Activated T-cell treated with anti-CD3 and anti-CD28 coated beads for 4 hours (primary cell): ENCODE measurements at places on chromosomes 3 and 15.
A peak's percentile ranks its signal among the peaks of the same experiment; 100 is the strongest.

- no peak for DNase-seq
Measured at GRCh38 chr15:80059786-80060355, 395 bp downstream of the ZFAND6 start.

- no peak for DNase-seq
Measured at GRCh38 chr15:63025460-63025859, 17.1 kb upstream of the TPM1 start.

DNA sequence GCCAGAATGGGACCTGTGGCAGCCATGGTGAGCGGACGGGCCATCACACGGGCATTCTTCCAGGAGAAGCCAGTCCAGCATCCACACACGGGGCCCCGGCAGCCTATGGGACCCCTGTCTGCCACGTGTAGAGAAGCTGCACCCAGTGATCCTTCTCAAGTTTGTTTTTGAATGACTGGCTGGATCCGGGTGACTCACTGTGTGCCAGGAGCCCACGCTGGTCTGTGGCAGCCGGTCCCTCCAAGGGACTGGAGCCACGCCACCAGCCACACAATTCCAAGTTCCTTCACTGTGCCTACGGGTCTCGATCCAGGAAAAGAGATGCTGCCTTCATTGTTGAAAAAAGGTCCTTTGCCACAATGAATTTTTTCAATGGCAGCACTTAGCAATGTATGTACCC is 58.1 kb downstream of the ATP10A start:
- no peak for DNase-seq

DNA sequence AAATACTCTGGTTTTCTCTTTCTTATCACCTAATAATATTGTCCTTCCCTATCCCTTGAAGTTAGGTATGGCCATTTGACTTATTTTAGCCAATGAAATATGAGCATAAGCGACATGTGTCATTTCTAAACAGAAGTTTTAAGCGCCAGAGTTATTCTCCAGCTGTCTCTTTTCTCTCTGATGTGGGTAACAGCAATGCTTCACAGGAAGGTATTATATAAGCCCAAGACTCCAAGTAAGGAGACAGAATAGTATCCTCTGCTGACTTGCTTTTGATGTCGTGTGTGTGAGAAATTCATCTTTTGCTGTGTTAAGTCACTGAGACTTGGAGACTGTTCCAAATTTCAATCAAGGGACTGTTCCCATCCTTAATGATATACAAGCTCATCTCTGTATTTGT is 224.6 kb upstream of the NECTIN3 start:
- no peak for DNase-seq

DNA sequence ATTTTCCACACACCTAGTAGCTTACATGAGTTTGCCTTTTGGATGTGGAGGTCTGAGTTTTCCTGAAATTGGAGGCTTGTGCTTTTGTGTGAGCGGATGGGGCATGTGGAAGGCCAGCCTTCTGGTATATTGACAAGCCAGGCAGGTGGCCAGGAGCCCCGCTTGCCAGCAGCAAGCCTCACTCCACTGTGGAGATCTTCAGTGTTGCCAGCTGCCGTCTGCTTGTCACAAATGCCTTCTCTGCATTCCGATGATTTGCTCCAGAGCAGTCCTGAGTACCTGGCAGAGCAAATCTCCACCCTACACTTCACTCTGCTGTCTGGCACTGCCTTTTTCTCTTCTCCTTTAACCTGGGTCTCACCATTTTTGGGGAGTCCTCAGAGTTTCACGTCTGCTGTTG is 29.1 kb upstream of the CHST2 start:
- no peak for DNase-seq

DNA sequence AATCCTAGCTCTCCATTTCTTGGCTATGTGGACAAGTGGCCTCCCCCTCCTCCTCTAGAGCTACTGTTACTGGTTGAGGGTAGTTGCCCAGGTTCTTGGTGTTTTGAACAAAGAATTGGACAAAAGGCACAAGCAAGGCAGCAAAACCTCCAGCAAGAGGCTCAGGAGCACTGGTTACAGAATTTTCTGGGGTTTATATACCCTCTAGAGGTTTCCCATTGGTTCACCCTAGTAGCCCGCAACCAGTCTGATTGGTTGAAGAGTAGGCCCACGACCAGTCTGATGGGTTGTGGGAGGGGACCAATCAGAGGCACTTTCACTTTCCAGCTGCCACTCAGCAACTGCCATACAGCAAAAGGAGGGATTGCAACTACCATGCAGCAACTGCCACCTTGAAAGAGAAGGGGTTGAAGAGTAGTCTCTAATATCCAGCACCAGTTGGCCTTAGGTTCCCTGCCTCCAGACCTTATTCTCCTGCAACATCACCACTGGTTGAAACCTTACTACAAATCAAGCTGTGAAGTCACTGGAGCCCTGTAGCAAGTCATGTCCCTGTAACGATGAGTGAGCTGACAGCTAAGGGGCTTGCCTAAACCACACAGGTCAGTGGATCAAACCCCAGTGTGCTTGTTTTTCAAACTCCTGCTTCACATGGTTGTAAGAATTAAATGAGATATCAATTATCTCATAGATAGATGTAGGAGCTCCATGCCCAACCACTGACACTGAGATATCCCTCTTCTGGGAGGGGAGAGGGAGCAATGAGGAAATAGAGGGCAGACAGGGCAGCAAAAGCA is 2.9 kb upstream of the C15orf39 start:
- DNase-seq, result no peak

- no peak for DNase-seq
Measured at GRCh38 chr15:98286200-98286599, 325.7 kb downstream of the ARRDC4 start.

DNA sequence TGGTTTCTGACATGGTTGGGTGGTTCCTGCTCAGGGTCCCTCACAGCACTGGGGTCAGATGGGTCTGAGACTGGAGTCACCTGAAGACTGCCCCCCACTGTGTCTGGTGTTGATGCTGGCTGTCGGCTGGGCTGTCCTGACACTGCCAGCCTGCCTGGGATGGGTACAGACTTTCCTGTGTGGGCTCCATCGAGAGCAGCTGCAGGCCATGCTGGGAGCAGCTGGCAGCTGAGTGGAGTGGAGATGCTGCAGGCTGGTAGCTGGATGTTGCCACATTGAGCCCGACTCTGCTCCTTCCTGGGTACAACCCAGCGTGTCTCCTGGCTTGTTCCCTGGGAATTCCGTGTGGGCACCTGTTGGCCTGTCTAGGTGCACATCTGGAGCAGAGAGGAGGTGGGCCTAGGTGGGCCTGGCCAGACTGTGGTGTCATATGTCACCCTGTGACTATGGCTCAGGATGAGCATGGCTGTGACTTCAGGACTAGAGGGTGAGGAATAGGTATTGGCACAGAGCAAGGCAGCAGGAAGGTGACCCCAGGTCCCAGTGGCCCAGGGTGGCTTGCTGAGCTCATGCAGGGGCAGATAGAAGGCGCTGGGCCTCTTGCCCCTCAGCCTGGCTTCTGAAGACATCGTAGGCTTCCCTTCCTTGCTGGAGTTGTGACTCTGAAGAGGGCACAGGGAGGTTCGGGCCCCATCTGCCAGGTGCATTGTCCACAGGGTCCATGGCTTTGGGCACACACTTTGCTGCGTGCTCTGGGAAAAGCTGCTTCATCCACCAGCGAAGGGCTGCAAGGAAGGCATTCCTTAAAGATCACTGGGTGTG is 40.0 kb upstream of the PRR23E start:
- DNase-seq, result no peak

GRCh38 chr15:57477736-57478522 is 101.6 kb downstream of the CGNL1 start:
- DNase-seq, result no peak

GRCh38 chr3:38368238-38368637 is 21.7 kb downstream of the XYLB start:
- DNase-seq, result no peak

DNA sequence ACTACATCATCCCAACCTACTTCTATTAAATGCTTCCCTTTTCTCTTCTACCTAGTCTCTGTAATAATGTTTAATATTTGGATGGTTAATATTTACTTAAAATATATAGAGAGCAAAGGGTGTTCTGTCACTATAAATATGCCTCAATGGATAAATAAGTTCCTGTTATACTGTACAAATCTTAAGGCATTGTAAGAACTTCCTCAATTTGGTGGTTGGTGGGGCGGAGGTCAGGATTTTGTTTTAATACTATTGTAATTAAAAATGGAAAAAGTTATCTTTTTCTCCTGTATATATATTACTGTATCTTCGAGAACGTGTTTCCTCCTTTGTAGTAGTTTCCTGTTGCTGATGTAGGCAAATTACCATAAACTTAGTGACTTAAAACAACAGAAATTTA is 41.5 kb downstream of the SPRED1 start:
- no peak for DNase-seq

GRCh38 chr3:127535901-127536829 is 54.4 kb downstream of the TPRA1 start:
- no peak for DNase-seq

DNA sequence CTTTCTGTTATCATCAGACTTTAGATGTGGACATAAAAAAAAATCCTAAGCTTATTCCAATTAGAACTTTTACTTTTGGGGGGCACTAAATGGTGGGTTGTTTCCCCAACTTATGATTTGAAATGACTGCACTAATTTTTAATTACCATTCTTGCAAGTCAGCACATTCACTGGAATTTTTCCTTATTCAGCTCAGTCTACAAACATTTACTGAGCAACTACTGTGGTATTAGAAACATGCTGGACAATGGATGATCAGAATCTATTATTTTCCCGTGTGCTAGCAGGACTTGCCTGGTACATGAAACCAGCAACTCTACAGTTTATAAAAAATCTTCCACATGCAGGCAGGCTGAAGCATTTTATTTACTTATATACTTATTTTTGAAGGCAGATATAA is 273.6 kb downstream of the FOXP1 start:
- DNase-seq, result no peak

- DNase-seq, result no peak
Measured at GRCh38 chr15:59154243-59154642, 49.3 kb downstream of the CCNB2 start.

- DNase-seq, result no peak
Measured at GRCh38 chr3:119359476-119360326, 65.5 kb downstream of the ARHGAP31 start.

DNA sequence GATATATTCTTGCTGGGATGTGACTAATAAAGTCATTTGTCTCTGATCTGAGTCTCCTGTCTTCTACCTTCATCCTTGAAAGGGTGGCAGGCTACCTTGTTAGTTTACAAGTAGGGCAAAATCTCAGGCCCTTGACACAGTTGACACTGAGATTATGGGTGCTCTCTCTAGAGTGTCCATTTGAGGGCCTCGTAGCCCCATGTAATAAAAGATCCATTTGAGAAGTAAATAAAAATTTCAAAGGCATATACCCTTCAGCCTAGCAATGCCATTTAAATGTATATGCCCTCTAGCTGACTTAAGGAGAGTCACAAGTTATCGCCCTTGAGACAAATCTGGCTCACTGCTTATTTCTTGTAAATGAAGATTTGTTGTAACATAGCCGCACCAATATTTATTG is 98.6 kb downstream of the TCF12 start:
- no peak for DNase-seq

- no peak for DNase-seq
Measured at GRCh38 chr3:78041486-78041885, 1001.6 kb downstream of the ROBO2 start.

DNA sequence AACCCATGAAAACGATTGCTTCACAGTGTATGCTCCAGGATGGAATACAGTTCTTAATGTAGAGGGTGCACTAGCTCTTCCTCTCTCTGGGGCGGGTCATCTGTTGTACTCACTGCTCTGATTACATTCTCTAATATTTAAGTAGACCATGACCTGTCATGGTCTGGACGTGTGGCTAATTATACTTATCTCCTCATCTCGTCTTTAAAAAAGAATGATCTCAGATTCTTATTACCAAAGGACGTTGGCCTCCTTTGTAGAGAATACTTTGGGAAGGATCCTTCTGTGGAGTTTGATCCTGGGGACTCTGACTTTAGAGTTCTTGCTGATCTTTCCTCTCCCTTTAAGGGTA is 48.4 kb upstream of the TRAK1 start:
- no peak for DNase-seq

GRCh38 chr3:160691962-160692361 is 15.0 kb downstream of the ARL14 start:
- no peak for DNase-seq

- no peak for DNase-seq
Measured at GRCh38 chr15:63246691-63247469, 30.5 kb upstream of the APH1B start.

DNA sequence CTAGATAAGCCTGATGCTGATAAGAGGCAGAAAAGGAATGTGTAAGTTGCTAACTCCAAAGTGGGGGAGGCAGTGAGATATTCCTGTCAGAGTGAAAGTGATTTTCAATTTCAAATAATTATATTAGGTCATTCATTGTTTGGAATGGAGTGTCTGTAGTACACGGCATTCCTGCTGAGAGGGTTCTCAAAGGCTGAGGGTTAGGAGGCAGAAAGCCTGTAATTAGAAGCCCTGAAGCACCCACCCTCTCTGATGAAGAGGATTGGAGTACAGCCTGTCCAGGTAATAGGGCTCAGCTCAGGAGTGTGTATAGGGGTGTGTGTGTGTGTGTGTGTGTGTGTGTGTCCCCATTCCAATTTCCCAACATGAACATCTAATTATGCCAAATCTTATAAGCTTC is 486.8 kb downstream of the MAGI1 start:
- no peak for DNase-seq

DNA sequence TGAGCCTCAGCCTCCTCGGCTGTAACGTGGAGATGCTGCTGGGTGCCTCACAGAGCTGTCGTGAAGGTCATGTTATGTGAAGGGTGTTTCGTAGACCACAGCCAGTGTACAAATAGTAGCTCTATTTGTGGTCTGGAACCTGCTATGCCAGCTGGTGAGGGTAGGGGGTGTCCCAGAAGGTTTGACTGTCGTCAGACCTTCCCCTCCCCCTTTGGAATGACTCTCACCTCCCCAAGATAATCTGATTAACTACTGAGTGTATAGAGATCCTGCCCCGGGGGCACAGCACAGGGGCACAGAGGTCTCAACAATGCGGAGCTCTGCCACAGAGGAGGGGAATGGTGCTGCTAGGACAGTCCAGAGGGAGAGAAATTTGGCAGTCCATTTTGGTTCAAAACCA is 20.5 kb downstream of the FGD5 start:
- no peak for DNase-seq

DNA sequence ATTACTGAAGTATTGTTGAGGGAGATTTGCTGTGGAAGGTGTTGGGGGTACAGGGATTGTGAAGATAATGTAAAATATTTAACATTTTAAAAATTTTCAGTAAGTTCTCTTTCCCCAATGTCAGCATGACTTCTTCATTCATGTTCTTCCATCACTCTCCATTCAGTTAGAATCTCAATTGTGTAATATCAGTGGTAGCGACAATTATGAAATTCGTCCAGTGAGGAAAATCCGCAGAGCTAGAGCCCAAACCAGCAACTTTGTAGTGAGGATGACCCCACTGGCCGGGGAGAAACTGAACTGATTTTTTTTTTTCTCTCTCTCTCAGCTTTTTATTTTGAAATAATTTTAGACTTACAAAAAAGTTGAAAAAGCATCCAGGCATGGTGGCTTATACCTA is 171.7 kb downstream of the PGPEP1L start:
- no peak for DNase-seq

GRCh38 chr3:133455281-133455680 is 55.4 kb downstream of the BFSP2 start:
- DNase-seq, result no peak

GRCh38 chr3:13452490-13453335 is 27.4 kb upstream of the HDAC11 start:
- DNase-seq, result peak; percentile 33
